ENCODE measurements at places on chromosomes 1 and 21.

DNA sequence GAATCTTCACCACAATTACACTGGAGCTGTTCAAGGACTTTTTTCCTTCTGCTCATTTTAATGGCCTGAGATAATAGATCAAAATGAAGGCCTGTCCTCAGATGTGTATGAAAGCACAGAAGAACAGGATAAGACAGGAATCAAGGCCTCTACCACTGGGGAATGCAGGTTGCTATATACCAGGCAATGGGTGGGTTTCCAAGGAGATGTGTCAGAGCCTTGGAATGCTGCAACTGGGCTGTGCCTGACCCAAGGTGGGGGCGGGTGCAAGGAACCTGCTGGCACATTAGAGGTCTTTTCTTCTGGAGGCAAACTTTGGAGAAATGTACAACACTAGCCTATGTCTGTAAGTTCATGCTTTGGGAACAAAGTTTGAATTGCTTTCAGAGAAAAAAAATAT lies 21.7 kb upstream of the LAMC2 start:
- no peak for DNase-seq

DNA sequence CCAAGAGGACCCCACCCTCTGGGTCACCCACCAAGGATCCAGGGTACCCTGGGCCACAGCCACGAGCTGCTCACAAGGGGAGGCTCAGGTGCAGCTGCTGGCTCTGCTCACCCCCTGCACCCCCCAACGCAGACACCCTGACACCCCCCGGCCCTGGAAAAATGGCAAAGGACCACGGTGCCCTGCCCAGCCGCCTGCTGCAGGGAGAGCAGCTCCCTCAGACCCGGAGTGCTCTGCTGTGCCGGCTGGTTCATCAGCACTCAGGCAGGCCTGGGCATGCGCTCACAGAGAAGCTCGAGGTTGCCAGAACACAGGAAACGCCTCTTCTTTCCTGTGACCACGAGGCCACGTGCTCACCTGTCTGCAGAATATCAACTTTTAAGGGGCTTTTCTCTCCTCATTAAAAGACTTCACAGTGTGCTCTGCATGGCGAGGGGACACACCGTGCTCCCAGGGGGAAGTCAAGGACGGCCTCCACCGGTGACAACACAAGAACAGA lies 4.3 kb upstream of the C1QTNF12 start:
- DNase-seq, result no peak

GRCh38 chr1:5477716-5478115 lies 514.5 kb downstream of the NPHP4 start:
- no peak for DNase-seq

- no peak for DNase-seq
Measured at GRCh38 chr1:63643517-63643916, 50.3 kb downstream of the PGM1 start.

DNA sequence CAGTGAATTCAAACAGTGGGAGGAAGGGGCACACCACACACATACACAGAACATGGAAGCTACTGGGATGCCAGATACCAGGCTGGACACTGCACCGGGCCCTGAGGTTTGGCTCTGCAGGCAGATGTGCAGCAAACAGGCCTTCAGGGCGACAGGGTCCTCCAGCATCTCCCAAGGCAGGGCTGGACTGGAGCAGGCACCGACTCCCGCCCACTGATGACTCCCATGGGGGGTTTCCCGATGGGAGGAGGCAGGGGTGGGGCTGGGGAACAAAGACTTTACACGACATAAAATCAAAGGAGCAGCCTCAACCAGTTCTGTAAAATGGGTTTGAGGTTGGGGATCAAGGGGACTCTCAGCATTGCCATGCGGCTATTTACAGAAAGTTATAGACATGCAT lies 118.1 kb downstream of the SYT2 start:
- no peak for DNase-seq

GRCh38 chr1:38994196-38994595 lies 3.1 kb downstream of the AKIRIN1 start:
- no peak for DNase-seq

- no peak for DNase-seq
Measured at GRCh38 chr1:182786223-182786994, 3.2 kb upstream of the NPL start.

DNA sequence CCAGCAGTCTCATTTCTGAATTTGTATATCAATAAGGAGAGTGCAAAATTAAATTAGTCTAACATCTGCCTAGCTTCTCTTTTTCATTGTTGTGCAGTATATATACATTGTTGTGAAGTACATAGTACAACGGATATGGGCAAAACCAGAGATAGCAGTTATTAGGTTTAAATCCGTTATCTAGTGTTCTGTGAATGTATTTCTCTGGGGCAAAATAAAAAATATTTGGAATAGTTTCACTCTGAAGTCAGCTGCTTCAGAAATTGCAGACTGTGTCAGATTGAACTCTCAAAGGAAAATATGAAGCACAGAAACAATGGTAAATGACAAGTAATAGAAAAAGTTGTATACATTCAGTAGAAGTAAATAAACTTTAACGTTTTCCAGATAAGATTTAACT lies 836.5 kb upstream of the CXADR start:
- no peak for DNase-seq

DNA sequence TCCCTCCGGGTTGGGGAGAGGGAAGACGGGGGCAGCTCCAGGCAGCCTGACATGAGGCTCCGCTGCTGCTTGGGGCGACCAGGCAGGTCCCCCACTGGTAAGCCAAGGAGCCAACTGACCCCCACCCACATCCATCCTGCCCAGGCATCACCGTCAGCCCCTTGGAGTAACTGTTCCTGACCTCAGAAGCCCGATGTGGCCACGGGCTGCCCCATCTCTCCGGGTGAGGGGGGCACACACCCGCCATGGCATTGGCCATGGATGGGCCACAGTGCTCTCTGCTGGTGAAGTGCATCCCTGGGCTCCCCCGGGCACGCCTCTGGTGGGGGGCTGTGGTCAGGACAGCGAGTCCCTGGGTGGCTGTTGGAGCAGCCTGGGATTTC lies 100.0 kb downstream of the CRYAA start:
- no peak for DNase-seq

GRCh38 chr1:115555446-115555845 lies 86.3 kb upstream of the VANGL1 start:
- DNase-seq, result no peak

GRCh38 chr21:34034369-34035014 lies 38.9 kb upstream of the MRPS6 start:
- DNase-seq, result no peak

- DNase-seq, result no peak
Measured at GRCh38 chr1:19974822-19975416, 4.5 kb downstream of the PLA2G2A start.

GRCh38 chr1:199545780-199546179 lies 481.7 kb upstream of the NR5A2 start:
- no peak for DNase-seq

GRCh38 chr1:9721606-9722377 lies 70.3 kb downstream of the PIK3CD start:
- peak; percentile 50 for DNase-seq

DNA sequence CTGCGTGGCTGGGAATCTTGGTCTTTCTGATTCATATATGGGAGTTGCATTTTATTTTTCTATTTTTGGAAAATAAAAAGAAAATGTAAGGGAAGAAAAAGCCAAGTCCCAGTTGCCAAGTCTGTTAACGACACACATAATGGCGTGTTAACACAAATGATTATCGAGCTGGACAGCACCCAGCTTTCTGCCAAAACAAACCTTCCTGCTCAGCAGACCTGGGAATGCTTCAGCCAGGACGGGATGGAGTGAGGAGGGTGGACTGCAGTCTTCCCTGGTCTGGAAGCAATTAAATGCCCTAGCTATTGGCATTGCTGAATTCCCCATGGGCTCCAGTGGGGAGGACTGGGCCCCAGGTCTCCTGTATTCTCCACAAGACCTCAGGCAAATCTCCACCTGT lies 184.2 kb upstream of the USP24 start:
- DNase-seq, result no peak

GRCh38 chr1:97630281-97630680 lies 290.6 kb downstream of the DPYD start:
- DNase-seq, result no peak

GRCh38 chr1:67557696-67558448 lies 127.1 kb upstream of the GADD45A start:
- DNase-seq, result no peak

GRCh38 chr1:180896161-180896560 lies 16.5 kb upstream of the KIAA1614 start:
- DNase-seq, result no peak

DNA sequence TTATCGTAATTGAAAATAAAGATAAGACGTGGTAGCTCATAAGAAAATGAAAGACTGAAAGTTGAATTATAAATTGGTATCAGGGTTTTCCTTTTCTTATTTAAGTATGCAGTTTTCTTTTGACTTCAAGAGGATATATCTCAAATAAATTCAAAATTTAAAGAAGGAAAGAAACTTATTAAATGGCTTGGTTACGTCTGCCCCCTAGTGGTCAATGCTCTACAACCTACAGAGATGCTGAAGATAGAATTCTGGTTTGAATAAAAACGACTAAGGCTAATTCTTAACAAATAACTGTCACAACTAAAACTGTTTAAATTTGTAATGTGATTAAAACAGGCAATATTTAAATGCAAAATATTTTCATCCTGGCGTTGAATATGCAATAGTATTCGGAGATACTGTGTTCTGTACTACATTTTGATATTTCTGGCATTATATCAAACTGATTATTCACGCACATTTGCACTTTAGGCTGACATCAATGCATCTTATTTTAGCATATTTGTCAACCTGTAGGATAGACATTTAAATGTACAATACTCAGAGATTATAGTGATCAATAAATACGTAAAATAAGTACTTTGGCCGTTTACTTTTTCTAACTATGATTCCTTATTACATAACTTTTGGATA lies 26.8 kb downstream of the IFI44 start:
- peak; percentile 17 for DNase-seq

- DNase-seq, result no peak
Measured at GRCh38 chr1:234913771-234914170, 214.9 kb downstream of the TOMM20 start.

DNA sequence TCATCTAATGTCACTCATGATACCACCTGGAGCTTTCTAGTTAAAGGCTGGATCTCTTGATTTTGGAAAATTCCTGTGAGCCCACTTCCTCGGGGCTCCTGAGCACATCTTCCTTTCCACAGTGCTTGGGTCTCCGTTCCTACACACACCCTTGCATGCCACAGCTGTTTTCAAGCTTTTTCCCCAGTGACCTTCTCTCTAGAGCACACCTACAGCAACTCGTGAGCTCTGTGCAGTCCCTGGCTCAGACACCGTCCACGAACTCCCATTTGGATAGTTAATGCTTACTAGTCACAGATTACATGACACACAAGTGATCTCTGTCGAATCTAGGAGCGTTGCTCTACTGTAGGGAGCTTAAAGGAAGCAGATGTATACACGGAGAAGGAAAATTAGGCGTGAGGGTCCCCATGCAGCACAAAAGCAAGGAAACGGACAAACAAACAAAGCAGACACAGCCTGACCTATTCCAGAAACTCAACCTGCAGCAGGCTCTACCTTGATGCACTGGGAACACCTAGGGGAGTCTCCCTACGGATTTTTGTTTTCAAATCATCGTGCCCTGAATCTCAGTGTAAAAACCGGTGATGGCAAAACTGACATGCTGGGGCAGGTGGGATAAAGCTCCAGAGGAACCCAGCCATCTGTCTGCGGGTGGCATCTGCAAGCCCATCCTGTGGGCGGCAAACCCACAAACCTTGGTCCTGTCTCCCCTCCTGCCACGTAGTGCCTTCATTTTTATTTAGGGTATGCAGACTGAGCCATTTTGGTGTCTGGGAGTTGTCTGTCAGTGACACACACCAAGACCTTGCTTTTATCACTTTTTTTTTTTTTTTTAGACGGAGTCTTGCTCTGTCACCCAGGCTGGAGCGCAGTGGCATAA lies 177.8 kb downstream of the RUNX1 start:
- no peak for DNase-seq

DNA sequence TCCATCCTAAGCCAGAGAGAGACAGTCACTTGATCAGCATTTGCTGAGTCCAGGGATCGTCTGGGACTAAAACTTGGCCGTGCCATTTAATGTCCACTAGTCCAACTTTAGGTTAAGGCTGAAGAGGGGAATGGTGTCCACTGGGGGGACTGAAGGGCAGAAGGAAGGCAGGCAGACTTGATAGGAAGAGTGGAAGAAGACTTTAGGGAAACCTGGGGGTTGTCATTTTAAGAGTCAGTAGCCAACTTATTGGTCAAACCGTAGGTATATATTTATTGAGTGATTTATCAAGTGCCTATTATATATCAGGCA lies 1.3 kb upstream of the LMOD1 start:
- DNase-seq, result no peak

All from stimulated activated CD4-positive, alpha-beta T cell treated with anti-CD3 and anti-CD28 coated beads, Interleukin-1b, Interleukin-23, amount 100 ng/mL, for 1 hour (primary cell).